ENCODE measurements at places on chromosomes 3 and 15.

DNA sequence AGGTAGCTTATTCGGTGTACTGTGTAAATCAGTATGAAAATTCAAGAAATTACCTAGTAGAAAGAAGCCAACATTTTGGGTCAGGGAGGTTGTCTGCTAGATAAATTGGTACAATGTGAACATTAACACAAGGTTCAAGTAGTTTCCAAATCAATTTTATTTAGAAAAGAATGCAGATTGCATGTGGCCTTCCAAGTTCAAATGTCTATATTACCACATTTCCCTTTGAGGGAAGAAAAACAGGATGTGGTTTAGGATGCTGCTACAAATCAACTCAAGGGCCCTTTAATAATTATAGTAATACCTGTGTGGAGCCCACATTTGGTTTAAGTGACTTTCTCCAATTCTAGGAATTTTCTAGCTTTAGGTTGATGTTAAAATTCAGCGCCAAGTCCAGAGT lies 57.5 kb downstream of the CADPS start:
- DNase-seq = no peak

- no peak for DNase-seq
Measured at GRCh38 chr3:64046592-64046991, 23.3 kb upstream of the PSMD6 start.

DNA sequence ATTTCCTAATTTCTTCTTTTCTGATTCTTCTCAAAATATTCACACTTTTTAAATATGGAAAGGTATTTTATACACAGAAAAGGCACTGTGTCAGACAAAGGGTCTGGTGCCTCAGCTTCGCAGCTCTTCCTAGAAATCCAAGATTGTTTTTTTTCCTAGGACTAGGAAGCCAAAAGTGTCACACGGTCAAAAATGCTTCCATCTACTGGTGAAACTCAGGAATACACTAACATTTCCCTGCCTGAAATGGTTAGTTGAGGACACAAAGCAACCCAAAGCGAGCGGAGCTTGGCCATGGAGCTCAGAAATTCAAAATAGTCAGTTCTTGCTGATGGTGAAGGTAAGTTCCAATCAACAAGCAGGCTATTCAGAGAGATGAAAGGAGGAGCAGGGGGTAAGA lies 426.5 kb upstream of the RASGRP1 start:
- no peak for DNase-seq

GRCh38 chr3:186969607-186970006 lies 39.3 kb downstream of the ST6GAL1 start:
- no peak for DNase-seq

GRCh38 chr3:126948980-126949535 lies 33.9 kb upstream of the PLXNA1 start:
- DNase-seq = no peak

DNA sequence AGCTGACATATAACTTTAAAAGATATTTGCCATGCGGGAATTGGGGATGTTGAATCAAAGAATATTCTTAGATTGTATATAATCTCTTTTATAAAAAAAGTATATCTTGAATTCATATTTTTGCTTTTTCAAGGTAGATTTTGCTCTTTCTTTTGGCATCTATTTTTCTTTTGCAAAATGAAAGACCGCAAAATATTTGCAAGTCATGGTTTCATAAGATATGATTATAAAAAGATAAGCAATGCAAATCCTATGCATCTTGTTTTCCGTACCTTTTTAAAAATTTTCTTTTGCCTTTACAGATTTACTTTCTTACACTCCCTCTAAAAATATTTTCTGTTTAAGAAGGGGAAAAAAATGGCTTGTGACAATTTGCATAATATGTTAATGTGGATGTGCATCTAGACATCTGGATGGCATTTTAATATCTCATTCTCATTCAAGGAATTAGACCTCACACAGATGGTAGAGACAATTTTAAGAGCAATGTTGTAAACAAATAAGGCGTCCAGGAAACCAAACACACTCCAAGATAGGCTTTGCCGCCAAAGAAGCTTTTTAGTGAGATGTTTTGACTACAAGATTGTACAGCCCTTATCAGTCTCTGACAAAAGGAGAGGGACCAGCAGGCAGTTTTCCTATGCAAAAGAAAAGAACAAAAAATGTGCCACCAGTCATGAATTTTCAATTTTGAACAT lies 371.1 kb downstream of the CHL1 start:
- no peak for DNase-seq

- no peak for DNase-seq
Measured at GRCh38 chr3:47868306-47868705, 65.4 kb downstream of the DHX30 start.

GRCh38 chr3:130820976-130821375 lies 72.9 kb upstream of the ATP2C1 start:
- no peak for DNase-seq

DNA sequence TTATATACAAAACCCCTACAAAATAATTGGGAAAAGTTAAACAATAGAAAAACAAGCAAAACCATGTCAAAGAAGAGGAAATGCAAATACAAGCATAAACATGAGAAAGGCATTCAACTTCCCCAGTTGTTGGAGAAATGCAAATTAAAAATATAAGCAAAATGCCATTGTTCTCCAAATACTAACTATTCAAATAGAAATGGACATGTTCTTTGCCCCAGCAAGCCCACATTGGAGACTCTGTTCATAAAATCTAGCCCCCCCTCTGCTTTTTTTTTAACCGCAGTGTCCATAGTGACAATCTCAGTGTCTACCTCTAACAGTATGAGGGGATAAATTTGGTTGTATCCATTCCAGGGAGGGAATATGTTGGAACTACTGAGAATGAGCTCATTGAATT lies 59.7 kb upstream of the LCTL start:
- DNase-seq = no peak

GRCh38 chr3:197555281-197556261 lies at the start of gene BDH1:
Gene BDH1 (minus strand): TSS chr3:197555968. CDS start chr3:197546443, 9,525 bp downstream.
- peak; percentile 82 for DNase-seq

DNA sequence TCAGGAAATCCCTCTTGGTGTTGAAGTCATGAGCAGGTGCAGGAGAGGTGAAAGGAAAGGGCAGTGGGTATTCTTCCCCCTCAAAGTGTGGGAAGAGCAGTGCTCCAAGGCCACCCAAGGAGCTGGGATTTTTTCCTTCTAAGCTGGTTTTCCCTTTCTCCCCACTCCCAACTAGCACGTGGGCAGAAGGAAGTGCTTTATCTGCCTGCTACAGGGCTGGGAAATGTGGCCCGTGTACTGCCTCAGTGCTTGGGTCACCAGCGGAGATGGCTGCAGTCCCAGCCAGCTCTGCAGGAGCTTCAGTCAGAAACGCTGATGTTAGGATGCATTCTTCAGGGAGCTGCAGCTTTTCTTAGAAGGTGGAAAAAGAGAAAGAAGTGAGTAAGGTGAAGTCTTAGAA lies 99.2 kb downstream of the CACNA1D start:
- DNase-seq = no peak

DNA sequence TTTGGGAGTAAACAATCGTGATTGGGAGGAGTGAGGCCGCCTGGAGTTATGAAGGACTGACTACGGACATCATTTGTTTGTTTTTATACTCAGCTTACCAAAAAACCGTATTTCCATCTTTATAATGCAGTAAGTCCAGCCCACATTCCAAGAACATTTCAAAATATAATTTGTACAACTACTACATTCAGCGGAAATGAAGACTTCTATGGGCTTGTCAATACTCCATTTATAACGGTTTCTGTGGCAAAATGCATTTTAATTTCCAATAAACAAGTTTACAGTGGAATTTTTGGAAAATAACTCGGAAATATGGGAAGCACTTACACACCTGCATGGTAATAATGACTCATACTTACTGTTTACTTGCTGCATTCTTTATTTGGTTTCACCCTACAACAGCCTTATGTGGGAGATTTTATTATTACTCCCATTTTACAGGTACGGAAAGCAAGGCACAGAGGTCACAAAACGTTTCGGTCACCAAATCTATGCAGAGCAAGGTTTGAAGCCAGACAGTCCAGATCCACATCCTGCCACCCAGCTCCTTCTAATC lies 62.3 kb downstream of the LDHAL6B start:
- DNase-seq = no peak

DNA sequence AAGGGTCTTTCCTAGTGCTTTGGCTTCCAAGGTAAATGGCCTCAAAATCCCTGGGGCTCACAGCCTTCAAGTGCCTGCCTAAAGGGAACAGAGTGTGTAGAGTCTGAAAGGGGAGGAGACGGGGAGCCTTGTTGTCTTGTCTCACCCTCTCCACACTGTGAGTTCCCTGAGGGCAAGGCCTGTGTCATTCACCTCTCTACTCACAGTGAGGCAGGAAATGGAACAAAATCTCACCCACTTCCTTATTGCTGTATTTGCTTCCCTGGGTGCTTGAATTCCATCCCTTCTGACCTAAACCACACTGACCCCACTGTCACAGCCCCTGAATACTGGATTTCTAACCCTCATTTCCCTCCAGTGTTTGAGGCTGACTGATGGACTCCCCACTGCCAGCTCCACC lies 197.5 kb downstream of the EPHB1 start:
- no peak for DNase-seq

DNA sequence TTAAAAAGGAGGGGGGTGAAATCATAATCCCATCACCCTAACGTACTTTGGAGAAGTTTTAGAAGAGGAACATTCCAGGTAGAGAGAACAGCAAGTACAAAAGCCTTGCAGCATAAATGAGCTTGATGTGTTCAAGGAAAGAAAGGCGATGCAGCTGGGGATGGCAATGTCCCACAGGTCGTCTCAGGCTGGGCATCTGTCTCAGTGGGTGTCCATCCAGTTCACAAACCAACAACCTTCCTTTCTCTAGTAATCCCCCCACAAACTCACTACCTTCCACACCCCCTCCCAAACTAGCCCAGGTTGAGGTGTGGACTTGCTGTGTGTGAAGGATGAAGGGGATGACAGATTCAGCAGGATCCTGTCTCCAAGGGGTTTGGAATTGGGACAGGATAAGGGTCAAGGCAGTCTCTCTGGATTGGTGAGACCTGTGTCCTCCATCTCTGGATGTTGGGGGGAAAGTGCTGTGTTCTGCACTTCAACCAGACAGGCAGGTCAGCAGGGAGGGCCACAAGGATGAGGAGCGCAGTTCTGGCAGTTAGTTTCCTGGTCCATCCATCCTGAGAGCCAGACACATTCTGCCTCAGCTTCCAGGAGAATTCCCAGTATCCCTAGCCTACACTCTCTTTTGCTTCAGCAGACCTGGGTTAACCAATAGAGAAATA lies 1.7 kb upstream of the ESYT3 start:
- DNase-seq = no peak

DNA sequence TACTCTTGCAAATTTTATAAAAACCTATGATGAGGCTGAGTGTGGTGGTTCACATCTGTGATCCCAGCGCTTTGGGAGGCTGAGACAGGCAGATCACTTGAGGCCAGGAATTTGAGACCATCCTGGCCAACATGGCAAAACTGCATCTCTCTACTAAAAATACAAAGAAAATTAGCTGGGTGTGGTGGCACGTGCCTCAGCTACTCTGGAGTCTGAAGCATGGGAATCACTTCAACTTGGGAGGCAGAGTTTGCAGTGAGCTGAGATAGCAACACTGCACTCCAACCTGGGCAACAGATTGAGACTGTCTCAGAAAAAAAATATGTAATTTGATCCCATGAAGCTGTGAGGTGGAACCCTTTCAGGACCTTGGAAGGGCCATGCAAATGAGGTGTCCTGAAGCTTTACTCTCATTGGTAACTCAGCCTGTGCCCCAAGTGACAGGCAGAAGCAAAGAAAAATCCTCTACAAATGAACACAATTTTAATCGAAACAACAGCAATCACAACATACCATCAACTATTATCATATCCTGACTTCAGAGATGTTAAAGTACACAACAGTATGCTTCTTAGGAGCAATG lies 84.6 kb upstream of the CDV3 start:
- DNase-seq = no peak

GRCh38 chr3:105284876-105285275 lies 81.8 kb upstream of the ALCAM start:
- no peak for DNase-seq

- DNase-seq = peak; percentile 11
Measured at GRCh38 chr3:44954962-44955361, 21.0 kb downstream of the ZDHHC3 start.

- no peak for DNase-seq
Measured at GRCh38 chr3:169667166-169668071, 3.9 kb upstream of the MECOM start.

- DNase-seq = no peak
Measured at GRCh38 chr3:33926998-33927605, 128.7 kb downstream of the PDCD6IP start.

DNA sequence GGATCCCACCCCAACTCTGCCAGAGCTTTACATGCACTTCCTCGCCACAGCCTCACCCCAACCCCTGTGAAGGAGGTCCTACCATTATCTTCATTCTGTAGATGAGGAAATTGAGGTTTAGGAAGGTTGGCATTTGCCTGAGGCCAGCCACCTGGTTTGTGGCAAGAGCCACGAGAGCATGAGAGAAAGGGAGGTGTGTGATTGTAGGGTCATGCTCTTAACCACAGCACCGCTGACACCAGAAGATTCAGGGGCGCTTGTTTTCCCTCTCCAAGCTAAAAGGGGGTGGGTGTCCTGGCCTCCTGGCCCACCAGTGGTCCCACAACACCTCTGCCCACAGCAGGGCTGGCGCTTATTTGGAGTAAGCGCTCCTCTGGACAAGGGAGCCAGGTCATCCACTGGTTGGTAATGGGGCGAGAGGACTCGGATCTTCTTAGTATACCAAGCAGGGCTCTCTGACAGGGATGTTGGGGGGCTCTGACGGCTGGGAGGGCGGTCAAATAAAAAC lies 691 bp downstream of the RHCG start:
- DNase-seq = no peak

GRCh38 chr15:32974691-32975090 lies 219.8 kb downstream of the FMN1 start:
- DNase-seq = no peak

DNA sequence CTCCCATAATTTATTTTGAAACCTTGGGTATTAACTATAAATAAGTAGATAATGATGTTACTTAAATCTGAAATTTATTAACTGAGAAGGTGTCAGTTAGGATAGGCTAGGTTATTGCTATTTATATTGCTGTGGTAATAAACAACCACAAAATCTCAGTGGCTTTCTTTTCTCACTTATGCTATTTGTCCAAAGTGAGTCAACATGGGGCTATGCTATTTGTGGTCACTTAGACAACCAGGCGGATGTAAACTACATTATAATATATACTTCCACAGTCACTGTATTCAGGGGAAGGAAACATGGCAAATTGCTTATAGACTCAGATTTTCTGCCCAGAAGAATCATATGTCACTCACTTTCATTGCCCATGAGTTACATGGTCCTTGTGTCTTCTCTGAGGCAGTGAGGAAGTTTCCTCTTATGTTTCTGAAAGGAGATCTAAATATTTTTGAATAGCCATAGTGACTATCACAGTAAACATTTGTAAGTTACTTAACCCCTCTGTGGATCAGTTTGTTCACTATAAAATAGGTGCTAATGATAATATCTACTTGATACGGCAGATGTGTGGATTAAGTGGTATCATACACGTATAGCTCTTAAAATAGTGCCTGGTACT lies 19.8 kb downstream of the HMG20A start:
- DNase-seq = peak; percentile 28

GRCh38 chr3:2713923-2714322 lies 396.3 kb downstream of the IL5RA start:
- DNase-seq = no peak

- no peak for DNase-seq
Measured at GRCh38 chr3:125316949-125317348, 58.2 kb downstream of the ZNF148 start.

- no peak for DNase-seq
Measured at GRCh38 chr3:13932578-13933295, 52.9 kb upstream of the WNT7A start.
